Activated CD4-positive, alpha-beta T cell treated with anti-CD3 and anti-CD28 coated beads, Interleukin-2, Interleukin-6, amounts not matched to agents 100 ng/mL and 50 ng/mL, durations not matched to agents 16 hours and 8 hours (primary cell): ENCODE measurements at places on chromosomes 2 and 18.

- DNase-seq = no peak
Observed at GRCh38 chr18:11279461-11279860, 130.1 kb upstream of the PIEZO2 start.

DNA sequence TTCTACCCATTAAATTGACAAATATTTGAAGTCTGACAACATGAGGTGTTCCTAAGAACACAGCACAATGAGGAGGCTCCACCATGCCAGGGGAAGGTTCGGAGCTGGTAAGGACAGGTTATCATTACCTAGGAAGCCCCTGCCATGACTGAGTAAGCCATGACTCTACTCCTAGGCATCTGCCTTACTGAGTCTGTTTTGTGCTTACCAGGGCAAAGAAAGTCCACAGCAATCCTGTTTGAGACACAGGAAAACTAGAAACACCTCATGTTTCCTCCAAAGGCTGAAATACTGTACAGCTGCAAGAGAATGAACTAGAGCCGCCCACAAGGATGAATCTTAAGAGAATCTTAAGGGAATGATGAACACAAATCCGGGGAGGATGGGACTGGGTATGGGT, 11.6 kb downstream of the TGFBRAP1 start:
- no peak for DNase-seq

GRCh38 chr2:158009399-158009798, 92.3 kb upstream of the UPP2 start:
- DNase-seq = no peak

GRCh38 chr2:233093721-233094120, 33.6 kb downstream of the INPP5D start:
- no peak for DNase-seq

DNA sequence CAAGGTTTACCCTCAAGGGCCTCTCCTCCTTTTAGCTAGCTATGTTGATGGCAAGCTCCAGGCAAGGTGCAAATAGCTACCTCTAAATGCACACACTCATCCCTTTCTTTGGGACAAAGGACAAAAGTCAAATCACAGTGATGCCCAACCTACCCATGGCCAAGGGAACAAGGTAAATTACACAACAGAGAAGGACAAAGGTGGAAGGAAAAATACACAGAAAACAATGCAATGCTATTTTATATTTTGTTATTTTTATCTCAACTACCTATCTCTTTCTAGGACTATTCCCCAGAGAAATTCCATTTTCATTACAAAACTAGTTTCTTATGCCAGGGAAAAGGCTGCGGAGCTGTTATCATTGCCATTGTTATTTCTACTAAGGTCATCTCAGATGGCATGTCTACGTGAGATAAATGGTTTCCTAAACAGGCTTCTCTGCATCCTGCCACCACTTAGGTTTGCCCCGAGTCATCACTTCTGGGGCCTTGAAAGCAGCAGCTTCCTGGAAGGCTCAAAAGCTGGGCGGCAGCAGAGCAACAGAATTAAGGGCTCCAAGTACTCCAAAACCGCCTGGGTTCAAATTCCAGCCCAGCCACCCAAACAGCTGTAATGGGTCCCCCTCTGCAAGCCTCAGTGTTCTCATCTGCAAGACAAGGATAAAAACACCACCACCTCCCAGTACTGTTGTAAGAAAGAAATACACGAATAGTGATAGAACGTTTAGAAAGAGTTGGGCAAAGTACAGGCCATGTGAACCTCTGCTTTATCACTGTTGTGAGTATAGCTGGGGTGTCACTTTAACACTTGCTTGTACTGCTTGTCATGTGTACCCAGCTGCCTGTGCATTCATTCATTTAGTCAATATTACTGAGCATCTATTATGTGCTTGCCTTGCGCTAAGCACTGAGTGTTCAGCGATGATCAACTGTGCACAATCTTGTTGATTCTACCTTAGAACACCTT, 20.9 kb downstream of the BCL2 start:
- DNase-seq = peak; percentile 69

GRCh38 chr2:32947076-32947483, 327 bp downstream of the LTBP1 start:
- peak; percentile 1 for DNase-seq

- no peak for DNase-seq
Observed at GRCh38 chr2:77640924-77641323, 118.7 kb upstream of the LRRTM4 start.

DNA sequence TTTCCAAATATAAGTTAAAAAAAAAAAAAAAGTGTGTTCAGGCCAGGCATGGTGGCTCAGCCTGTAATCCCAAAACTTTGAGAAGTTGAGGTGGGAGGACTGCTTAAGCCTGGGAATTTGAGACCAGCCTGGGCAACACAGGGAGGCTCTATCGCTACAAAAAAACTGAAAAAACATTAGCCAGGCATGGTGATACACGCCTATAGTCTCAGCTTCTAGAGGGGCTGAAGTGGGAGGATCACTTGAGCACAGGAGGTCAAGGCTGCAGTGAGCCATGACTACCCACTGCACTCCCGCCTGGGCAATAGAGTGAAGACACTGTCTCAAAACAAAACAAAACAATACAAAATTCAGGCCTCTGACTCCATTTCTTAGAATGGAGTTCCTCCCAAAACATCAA, 9.2 kb downstream of the USP37 start:
- no peak for DNase-seq

DNA sequence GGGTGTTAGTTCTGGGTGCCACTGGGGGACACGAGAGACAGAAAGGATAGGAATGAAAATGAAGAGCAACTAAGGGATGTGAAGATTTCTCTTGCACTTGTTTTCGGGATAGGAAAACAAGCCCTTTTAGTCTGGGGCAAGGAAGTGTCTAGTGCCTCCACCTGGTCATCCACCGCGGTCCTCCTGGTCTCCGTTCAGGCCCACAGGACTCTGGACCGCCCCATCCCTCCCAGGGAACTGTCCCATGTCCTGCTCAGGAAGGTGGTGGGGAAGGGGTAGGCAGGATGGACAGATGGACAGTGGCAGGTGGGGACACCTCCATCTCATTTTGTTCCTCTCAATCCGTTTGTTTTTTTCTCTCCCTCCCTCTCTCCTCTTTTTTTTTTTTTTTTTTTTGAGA, 45.9 kb downstream of the AGAP1 start:
- no peak for DNase-seq

GRCh38 chr18:57921708-57922107, 118.6 kb upstream of the ATP8B1 start:
- peak; percentile 28 for DNase-seq

DNA sequence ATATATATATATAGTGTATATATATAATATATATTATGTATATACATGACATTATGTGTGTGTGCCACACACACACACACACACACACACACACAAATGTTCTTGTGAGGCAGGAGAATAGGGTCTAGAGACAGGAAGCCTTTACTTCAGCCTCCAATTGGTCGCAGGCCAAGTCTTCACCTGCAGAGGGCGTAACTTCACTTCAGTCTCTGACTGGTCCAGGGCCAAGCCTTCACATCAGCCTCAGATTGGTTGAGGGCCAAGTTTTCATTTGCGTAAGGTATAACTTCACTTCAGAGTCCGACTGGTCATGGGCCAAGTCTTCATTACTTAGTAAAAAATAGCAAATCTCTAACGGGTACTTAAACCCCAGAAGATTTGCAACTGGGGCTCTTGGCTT, 13.2 kb upstream of the SS18 start:
- DNase-seq = peak; percentile 46

- no peak for DNase-seq
Observed at GRCh38 chr18:29644276-29644675, 1398.3 kb downstream of the DSC3 start.

DNA sequence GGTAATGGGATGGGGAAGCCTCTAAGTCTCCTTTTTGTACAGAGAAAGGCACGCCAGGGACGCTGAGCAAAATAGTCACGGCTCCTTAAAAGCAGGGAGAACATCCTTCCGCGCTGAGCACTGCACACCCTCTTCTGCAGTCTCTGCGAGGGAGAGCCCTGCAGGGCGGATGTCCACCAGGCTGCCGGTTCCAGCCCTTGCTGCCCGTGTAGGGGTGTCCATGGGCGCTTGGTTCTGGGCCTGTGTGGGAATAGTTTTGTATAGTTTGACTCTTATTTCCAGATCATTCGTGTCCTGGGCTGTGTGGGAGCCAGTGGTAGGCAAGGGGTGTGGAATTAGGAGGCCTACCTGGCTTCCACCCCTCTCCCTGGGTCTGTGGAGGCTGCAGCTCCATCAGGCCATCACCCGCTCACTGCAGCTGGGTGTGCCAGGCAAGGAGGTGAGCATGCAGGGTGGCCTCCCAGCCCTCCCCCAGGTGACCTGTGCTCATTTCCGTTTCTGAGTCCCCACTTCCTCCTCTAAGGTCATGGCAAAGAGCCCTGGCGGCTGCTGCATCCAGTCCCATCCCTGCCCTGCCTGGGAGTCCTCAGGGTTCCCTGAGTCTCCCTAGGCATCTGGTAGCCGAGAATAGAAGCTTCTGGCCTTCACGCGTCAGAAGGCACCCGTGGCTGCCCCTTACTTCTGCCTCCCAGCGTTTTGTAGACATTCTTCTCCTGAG, 202.6 kb downstream of the LDLRAD4 start:
- DNase-seq = no peak

GRCh38 chr2:106581755-106582147, 94.6 kb downstream of the CD8B2 start:
- no peak for DNase-seq

DNA sequence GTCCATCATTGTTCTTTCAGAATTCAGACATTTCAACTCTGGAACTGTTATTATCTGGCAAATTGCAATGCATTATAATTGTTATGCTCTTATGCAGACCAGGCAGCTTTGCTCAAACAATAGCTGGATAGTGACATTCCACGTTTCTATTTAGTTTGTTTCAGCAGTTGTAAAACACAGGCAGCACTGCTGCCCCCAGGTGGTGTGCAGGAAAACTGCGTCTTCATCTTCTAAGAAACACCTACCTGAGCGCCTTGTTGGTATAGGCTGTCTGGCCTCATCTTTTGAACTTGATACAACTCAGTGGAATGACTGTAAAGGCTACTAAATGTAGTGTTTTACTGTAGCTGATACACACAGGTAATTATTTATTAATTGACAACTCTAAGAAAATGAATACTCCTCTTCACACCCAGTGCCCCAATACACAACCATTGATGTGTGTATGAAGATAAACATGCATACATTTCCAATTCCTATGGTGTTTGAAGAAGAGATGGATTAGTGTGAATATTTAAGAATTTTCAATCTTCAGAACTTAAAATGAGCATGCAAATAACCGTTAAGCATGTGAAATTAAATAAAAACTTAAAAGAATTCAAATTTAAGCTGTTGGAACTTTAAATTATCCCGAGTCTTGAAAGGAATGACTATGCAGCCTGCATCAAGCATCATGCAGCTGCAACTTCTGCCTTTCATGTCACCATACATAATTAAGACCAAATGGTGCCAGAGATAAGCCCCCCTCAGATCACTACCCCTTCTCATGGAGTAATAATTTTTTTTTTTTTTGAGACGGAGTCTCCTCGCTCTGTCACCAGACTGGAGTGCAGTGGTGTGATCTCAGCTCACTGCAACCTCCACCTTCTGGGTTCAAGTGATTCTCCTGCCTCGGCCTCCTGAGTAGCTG, 85.6 kb downstream of the CD8B2 start:
- peak; percentile 41 for DNase-seq

- no peak for DNase-seq
Observed at GRCh38 chr18:75116809-75117208, 92.1 kb downstream of the PTGR3 start.

- peak; percentile 66 for DNase-seq
Observed at GRCh38 chr18:2644535-2644934, 11.0 kb upstream of the SMCHD1 start.

GRCh38 chr2:197195518-197195917, 115.1 kb downstream of the ANKRD44 start:
- no peak for DNase-seq

DNA sequence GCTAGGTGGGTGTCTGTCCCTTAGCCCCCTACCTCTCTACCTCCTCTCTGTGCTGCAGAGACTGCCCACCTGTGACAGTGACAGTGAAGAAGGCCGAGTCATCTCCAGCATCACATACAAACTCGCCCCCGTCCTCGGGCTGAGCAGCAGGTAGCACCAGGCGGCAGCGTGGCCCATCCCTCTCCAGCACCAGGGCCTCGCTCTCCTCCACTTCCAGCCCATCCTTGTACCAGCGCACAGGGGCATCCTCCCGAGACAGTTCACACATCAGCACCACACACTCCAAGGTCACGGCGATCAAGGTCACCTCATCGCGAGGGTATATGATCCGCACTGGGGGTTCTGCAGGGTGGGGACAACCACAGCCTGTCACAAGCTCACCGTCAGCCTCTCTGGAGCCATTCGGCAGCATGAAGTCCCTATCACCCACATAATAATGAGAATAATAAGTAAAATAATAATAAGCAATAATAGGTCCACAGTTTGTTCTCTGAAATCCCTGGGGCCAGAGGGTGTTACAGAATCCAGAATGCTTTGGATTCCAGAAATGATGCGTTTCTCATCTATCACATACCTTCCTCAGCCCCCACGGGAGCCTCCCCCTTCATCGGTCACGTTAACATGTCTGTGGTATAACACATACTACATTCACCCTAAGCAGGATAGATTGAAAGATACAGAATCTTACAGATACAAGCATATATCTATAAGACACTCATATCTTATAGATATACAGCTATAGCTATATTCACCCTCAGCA, 12.0 kb downstream of the OBSL1 start:
- no peak for DNase-seq
